ENCODE measurements at places on chromosomes 1 and 21. TPM values are rescaled to one million over a fixed set of nuclear protein-coding genes. Genes with fewer than 3 reads are reported as not detected.

DNA sequence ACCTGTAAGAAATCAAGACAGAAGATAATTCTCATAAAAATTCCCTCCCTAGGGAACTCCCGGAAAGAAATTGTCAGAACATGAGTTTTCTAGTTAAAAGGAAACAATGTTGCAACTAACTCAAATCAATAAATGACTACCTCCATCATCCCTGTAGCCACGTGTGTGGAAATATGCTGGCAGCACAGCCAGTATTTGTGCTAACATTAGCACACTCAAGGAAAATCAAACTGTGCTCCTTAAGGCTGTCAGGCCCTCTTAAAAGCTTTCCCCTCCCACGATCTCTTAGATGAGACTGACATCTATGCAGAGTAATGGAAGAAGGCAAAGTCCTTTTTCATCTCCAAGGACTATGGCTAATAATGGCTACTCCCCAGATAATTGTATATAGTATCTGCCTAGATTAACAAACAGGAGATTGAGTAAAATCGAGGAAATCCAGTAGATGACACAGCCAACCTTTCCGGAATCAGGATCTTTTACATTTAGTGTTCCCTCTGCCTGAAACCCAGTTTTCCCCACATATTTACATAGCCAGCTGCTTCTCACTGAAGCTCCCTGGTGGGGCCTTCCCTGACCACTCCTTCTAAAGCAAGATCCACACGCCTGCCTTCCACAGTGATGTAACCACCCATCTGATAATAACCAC is 50.9 kb upstream of the NR5A2 start:
- no peak for DNase-seq

- peak; percentile 29 for DNase-seq
These were observed 143.1 kb downstream of the TGFBR3 start for GRCh38 chr1:91742848-91743292.

DNA sequence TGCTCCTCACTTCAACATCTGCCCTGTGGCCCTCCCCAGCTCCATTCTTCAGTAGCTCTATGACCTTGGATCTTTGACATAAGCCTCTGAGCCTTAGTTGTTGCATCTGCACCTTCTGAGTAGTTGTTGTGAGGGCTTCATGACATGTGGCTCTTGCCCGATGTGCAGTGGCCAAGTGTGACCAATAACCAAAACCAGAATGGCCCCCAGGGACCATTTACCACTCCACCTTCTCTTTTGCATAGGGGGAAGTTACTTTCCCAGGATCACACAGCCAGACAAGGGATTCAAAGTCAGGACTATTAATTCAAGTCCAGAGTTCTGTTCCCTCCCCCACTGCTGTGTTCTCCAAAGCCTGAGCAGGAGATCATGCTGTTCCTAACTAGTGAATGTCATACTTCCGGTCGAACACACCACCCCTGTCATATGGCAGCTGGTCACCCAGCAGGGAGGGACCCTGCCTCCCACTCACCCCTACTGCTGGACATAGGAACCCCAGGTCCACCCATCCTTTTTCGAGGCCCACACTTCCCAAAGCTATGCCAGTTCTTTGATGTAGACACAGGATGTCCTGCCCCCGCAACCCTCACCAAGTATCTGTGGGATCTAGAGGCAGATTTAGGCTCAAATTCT is 4.0 kb downstream of the FGR start:
- DNase-seq = no peak

ANKRD34A gene
- 4.6 TPM for total RNA-seq

- DNase-seq = no peak
These were observed 164.9 kb upstream of the AJAP1 start for GRCh38 chr1:4489486-4489885.

GRCh38 chr1:153872331-153872730 is 50.4 kb downstream of the GATAD2B start:
- DNase-seq = no peak

GRCh38 chr1:53987880-53988279 is 30.1 kb downstream of the LDLRAD1 start:
- peak; percentile 34 for DNase-seq

DNA sequence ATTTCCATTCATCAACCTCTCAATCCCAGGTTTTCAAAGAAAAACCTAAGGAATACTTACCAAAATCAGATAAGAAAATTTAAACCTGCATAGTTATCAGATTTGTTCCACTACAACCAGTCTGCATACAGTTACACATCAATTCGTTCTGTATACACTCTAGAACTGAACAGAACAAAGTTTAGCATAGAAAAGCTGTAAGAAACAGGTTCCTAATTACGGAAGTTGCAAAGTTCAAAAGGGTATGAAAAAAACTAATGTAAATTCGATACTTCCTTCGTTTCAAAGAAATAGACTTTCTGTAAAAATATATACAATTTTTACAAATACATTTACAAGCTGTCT is 3.1 kb downstream of the MCL1 start:
- no peak for DNase-seq

DNA sequence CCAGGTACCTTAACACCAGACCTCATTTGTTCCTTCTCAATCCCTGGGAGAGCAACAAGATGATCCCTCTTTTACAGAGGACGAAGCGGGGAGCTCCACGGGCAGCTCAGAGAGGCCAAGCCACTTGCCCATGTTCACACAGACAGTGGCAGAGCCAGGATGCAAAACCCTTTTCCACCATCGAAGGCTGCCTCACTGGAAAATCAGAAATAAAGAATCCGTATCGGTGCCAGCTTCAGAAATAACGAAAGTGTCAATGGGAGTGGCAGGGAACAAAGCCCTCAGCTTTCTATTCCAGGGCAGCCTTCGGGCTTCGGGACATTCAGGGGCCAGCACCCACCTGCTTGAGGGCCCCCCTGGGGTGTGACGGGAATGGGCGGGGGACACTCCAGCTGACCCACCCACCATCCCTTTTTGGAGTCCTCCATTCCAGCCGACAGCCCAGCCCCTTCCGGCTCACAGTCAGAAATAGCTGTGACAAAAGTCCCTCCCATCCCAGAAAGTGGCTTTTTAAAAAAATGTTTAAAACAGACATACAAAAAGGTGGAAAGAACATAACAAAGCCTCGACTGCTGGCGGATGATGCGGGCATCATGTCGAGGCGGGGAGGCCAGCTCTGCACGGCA is 6.0 kb downstream of the IFFO2 start:
- DNase-seq = peak; percentile 63

GRCh38 chr1:113937146-113937545 is 8.0 kb downstream of the HIPK1 start:
- no peak for DNase-seq

HES3 gene
- total RNA-seq = not detected

GRCh38 chr1:205986292-205986691 is 16.9 kb downstream of the RAB7B start:
- no peak for DNase-seq

DNA sequence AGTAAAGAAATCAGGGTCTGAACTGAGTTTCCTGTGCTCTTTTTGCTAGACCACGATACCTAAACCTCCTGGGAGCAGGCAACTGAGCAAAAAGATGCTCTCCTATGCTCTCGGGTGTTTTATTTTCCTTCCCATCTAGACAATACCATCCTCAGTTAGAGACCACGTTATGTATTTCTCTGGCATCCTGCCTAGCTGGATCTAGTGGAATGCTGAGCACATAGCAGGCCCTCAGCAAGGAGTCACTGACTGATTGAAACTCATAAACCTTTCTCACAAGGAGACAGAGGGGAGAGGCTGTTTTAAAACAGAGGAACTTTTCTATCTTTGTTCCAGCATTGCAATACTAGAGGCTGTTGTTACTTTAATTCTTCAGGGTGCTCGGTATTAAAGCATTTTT is 168.0 kb downstream of the CYYR1 start:
- no peak for DNase-seq

DNA sequence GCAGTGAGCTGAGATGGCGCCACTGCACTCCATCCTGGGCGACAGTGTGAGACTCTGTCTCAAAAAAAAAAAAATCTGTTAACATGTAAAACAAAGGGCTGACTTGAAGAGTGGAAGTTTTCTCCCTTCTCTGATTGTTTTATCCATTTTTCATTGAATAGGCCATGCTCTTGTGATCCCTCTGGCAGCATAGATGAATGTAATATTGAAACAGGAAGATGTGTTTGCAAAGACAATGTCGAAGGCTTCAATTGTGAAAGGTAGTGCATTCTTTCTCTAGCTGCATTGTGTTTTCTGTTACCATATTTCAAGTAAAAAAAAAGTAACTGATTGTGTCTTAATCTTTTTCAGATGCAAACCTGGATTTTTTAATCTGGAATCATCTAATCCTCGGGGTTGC is 69.6 kb upstream of the LAMC2 start:
- DNase-seq = no peak

KCND3 gene
- total RNA-seq = not detected

DNA sequence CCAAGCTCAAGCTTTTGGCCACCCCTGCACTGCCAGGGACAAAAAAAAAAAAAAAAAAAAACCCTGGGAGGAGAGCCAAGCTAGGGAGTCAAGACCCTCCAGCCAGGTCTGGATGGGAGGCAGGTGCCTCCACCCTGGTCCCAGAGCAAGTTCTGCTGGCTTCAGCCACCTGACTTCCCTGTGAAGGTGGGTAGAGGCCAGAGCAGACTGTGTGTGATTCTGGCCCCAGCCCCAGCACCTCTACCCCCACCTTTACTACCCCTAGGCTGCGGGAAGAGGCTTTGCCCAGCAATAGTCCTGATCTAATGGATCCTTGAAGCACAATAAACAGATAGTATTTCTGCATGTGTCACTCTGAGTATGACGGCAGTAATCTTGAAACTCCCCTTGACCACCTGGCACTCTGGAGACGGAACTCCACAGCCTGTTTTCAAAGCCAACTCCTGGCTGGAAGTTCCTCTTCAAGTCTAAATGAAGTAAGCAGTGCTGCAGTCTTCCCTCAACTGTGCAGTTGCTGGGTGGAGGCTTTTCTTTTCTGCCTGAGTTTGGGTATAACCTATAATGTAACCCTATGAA is 9.8 kb downstream of the PDZK1IP1 start:
- DNase-seq = no peak

SPATA1 gene
- 3.2 TPM for total RNA-seq

TMPRSS15 gene
- not detected for total RNA-seq

Measured in activated CD4-positive, alpha-beta memory T cell treated with anti-CD3 and anti-CD28 coated beads for 36 hours (primary cell).